Stimulated activated CD8-positive, alpha-beta memory T cell treated with anti-CD3 and anti-CD28 coated beads, Interleukin-2, amount 100 ng/mL, for 1 hour (primary cell): ENCODE measurements at places on chromosomes 1 and 21.

DNA sequence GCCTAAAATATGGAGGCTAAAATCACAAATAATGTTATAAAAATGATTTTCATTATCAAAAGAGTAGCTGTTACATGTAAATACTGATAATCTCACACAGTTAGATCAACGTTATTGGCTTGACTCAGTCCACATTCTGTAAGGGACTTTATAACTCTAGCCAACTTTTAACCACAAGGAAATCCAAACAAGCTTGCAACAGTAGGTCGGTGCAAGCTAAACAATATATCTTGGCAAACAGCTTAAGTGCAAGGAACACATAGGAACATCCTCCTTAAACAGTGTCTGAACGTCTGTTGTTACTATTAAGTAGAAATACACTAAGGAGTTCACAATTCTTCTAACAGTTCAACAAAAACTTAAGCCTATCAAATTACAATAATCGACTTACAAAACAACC lies 126.7 kb downstream of the EIF4G3 start:
- no peak for DNase-seq

- no peak for DNase-seq
These were observed 334.8 kb upstream of the CAMK1G start for GRCh38 chr1:209248649-209249279.

DNA sequence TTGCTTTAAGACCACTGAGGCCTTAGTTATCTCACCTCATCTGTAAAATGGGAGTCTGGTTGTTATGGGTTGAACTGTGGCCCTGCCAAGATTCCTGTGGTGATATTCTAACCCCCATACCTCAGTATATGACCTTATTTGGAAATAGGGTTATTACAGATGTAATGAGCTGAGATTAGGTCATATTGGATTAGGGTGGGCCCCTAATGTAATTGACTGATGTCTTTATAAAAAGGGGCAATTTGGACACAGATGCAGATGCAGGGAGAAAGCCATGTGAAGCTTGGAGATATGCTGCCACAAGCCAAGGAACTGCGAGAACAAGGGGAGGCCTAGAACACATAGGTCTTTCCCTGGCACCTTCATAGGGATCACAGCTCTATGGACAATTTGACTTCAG lies 3.9 kb downstream of the C1orf87 start:
- DNase-seq: no peak

- no peak for DNase-seq
These were observed 2.0 kb downstream of the KCNJ15 start for GRCh38 chr21:38258521-38259485.

DNA sequence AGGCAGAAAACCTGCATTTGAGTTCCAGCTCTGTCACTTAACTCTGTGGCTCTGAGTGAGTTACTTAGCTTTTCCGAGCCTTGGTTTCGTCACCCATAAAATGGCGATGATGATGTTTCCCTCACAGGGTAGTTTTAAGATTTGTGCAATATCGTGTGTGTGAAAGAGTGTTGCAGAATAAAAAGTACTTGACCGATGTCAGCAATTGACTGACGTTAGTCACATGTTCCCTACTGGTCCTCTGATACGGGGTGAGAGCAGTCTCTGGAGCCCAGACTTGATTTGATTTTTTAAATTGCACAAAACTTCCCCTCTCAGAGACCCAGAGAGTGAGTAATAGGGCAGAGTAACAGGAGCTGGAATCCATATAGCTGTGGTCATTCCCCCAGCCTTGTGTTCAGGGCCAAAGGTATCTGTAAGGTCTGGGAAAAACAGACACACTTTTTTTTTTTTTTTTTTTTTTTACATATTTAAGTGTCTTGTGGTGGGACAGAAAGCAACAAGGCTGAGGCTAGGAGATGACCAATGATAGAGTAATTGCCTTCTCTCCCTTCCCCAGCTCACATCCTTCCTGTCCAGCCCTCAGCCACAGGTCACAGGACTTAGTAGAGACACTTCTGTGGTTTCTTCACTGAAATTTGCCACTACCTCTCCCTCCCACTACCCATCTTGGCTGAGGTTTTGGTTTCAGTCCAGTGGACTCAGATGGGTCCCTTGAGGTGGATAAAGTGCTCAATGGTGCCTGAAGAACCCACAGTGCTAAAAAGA lies 2.0 kb downstream of the FCER1G start:
- DNase-seq: no peak

DNA sequence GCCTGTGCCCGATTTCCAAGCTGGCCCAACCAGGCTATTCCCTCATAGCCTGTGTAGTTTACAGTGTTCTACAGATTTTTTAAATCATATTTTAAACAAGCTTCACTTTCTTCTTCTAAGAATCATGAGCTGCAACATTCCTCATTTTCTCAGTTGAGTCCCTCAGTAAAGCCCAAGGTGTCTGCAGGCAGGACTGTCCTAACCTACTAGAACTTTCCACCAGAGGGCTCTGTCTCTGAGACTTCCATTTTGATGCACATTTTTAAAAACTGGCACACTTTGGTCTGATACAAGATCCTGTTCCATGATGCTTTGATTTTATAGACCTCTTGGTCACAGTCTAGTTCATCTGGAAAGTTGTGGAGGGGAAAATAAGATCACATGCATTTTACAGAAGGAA lies 21.6 kb upstream of the SLAMF6 start:
- no peak for DNase-seq
